Effector memory CD8-positive, alpha-beta T cell (primary cell): ENCODE measurements at places on chromosomes 6 and 20.

GRCh38 chr6:96787846-96788580 is 49.3 kb downstream of the GPR63 start:
- no peak for DNase-seq

GRCh38 chr6:129050086-129050485 is 167.1 kb downstream of the LAMA2 start:
- DNase-seq: no peak

GRCh38 chr6:124867121-124867520 is 95.1 kb upstream of the RNF217 start:
- no peak for DNase-seq

GRCh38 chr6:149445095-149445466 is 39.7 kb downstream of the ZC3H12D start:
- no peak for DNase-seq

- DNase-seq: no peak
These were observed 39.7 kb downstream of the FRMD1 start for GRCh38 chr6:168039301-168039700.

DNA sequence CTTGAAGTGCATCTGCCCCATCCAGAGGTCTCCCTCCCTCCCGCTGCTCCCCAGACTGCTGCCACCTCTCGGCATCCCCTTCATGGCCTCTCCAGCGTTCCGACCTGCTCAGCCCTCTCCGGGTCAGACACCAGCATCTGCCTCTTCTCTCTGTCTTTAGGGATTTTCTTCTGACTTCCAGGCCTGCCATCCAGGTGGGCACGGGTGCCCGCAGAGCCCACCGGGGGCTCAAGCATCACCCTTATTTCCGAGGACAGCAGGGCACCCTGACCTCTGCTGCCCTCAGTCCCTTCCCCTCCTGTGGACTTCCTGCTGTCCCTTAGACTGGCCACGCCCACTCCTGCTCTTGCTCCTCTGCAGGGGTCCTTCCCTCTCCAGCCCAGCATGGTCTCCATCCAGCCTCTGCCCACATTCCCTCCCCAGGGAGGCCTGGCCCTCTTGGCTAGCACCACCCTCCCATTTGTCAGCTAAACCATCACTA is 3.3 kb downstream of the NPEPL1 start:
- DNase-seq: no peak

DNA sequence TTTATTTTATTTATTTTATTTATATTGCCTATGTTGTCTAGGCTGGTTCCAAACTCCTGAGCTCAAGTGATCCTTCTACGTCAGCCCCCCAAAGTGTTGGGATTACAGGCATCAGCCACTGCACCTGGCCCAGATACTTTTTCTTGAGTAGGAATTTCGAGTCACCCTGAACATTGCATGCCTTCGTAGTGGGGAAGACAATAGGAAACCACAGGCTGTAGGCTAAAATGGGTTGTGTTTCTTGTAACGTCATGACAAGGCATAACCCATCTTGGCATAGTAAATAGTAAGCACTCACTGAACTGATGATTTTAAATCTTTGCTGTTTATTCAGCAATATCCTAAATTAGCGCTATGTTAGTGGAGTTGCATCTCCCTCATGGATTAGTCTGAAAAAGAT is 34.9 kb downstream of the PTPN1 start:
- DNase-seq: no peak

- DNase-seq: no peak
These were observed 570 bp upstream of the PLCB4 start for GRCh38 chr20:9068233-9068801.

DNA sequence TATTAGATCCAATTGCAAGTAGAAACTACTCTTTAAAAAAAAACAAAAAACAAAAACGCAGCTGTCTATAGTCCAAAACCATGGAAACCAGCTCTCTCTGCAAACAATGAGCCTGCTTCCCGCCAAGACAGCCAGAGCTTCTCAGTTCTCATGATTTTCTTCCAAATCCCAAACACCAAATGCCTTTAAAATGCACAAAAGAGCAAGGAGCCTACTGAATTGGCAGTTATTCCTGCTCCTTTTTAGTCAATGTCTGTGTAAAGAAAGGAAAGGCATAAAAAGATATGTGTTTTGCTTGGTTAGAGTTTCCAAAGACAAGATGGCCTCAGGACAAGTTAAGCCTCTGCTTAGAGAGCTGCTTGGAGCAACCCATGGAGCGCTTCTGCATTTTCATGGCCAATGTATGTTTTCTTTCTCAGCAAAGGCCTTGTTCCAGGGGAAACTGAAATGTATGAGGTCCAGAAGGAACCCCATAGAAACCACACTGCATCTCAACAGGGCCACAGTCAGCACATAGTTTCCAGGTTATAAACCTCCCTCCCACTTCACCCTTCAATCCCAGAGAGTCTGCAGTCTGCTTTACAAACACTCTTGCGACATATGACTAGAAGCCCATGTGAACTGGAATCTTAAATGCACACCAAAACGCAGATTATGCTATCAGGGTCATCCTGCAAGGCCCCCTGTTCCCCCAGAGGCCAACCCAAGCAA is 209.3 kb upstream of the TAB2 start:
- no peak for DNase-seq

- no peak for DNase-seq
These were observed 83.0 kb downstream of the CD164 start for GRCh38 chr6:109299265-109299607.

DNA sequence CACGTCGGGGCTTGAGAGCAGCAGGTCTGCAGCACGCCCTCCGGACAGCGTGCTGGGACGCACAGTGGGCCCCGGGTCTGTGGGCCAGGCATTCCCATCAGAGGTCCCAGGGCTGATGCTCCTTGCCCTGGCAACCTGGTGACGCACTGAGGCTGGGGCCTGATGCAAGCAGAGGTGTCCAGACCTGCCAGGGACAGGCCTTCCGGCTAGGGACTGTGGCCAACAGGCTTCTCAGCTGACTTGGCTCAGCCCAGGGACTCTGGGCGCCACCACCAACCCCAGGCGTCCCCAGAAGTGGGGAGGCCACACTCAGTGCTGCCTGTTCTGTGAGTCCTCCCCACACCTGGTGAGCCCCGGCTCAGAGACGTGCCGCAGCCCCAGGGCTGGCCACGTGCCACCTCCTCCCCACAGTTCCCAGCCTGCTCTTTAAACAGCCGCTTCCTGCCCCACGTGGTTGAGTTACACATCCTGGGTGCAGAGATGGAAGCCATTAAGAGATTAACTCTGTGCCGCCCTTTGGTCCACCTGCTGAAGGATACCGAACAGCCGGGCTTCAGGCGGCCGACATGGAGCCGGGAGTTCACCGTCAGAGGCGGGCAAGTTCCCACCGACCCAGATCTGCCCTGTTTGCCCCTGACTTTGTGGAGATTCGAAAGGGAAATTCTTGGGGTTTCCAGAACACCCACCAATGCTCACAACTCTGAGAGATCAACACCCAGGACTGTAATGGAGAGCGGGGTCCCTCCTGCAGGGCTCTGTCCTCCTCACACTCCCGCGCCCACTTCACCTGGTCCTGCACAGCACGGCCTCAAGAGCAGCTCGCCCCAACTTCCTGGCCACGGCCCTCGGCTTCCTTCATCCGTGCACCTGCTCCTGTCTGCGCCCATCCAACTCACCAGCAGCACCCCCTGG is 37.6 kb upstream of the ZBP1 start:
- peak; percentile 50 for DNase-seq

- no peak for DNase-seq
These were observed 119.9 kb upstream of the ASCC3 start for GRCh38 chr6:101001012-101001411.

DNA sequence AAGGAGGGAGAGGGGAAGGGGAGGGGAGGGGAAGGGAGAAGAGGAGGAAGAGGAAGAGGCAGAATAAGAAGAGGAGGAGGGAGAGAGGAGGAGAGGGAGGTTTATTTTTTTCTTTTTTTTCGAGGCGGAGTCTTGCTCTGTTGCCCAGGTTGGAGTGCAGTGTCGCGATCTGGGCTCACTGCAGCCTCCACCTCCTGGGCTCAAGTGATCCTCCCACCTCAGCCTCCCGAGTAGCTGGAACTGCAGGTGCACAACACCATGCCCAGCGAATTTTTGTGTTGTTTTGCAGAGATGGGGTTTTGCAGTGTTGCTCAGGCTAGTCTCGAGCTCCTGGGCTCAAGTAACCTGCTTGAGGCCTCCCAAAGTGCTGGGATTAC is 6.1 kb upstream of the GJA10 start:
- DNase-seq: no peak
